A549 treated with RU486 at 1 μM for 4 hours (cell line): ENCODE measurements at places on chromosomes 7 and 10. TPM values are rescaled to one million over a fixed set of nuclear protein-coding genes. Genes with fewer than 3 reads are reported as not detected.

The TRIM50 gene
- not detected in 5 replicates for total RNA-seq

The LRRC4 gene
- total RNA-seq, result not detected in 5 replicates

The EPHB4 gene
- total RNA-seq, result 36.4 to 45.6 TPM (median 43.7 TPM) in 5 replicates

The LDB3 gene
- 0.05 to 0.06 TPM (median 0.05 TPM) in 3 of 5 replicates, not detected in the others for total RNA-seq

The PON1 gene
- total RNA-seq, result 0.44 to 1.0 TPM (median 0.66 TPM) in 5 replicates

The ACADSB gene
- 6.0 to 8.4 TPM (median 6.8 TPM) in 5 replicates for total RNA-seq

The IKZF5 gene
- 4.5 to 7.8 TPM (median 7.0 TPM) in 5 replicates for total RNA-seq

The FAM20C gene
- total RNA-seq, result 27.6 to 39.7 TPM (median 34.7 TPM) in 5 replicates

The AOC1 gene
- total RNA-seq, result not detected in 5 replicates

The ANKRD30A gene
- total RNA-seq, result 0.29 to 1.1 TPM (median 0.88 TPM) in 5 replicates
